Bronchial epithelial cell (primary cell): ENCODE measurements at places on chromosomes 2 and 18. TPM values are rescaled to one million over a fixed set of nuclear protein-coding genes. Genes with fewer than 3 reads are reported as not detected.

- no peak for DNase-seq
These were observed 35.3 kb downstream of the EIPR1 start for GRCh38 chr2:3342324-3342723.

- peak; percentile 98 for DNase-seq
These were observed 246 bp upstream of the KLF7 start for GRCh38 chr2:207166039-207166348.

GRCh38 chr18:31057051-31057450 is 14.5 kb upstream of the DSC3 start:
- peak; percentile 40 for DNase-seq

DNA sequence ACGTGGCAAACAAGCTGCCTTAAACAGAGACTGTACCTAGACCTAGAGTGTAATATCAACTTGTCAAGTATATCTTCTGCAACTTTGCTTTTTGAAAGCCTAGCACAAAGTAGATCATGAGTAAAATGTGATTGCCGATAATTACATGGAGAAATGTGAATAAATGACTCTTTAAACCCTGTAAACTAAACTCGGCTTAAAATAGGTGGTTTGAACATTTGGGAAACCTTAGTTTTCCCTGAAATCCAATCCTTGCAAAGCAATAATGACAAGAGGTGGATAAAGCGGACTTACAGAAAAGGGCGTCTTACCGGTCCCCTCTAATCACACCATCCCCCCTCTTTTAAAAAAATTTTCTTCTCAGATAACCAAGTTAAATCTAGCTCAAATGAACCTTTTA is 549 bp upstream of the PSMD14 start:
- peak; percentile 4 for DNase-seq

GRCh38 chr2:178530625-178531142 is 50.4 kb downstream of the PLEKHA3 start:
- DNase-seq: peak; percentile 12

DNA sequence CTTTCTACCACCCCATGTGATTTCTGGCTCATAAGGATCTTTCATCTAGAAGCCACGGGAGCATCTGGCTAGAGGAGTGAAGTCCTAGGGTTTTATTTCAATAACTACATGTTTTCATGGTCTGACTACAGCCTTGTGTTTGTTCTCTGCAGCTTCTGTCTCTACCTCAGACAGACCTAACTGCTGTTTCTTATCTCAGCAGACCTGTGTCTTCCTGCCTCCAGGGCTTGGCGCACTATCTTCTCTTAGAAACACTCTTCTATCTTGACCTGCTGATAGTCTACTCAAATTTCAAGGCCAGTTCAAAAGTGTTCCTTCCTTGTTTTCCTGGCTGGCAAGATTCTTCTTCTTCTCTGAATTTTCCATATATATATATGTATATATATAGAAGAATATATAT is 11.0 kb upstream of the TRIB2 start:
- no peak for DNase-seq

- DNase-seq: no peak
These were observed 43.1 kb upstream of the GBX2 start for GRCh38 chr2:236211296-236211695.

ASB18 gene
- total RNA-seq: 0.38 TPM in 1 of 2 replicates, not detected in the other

DNA sequence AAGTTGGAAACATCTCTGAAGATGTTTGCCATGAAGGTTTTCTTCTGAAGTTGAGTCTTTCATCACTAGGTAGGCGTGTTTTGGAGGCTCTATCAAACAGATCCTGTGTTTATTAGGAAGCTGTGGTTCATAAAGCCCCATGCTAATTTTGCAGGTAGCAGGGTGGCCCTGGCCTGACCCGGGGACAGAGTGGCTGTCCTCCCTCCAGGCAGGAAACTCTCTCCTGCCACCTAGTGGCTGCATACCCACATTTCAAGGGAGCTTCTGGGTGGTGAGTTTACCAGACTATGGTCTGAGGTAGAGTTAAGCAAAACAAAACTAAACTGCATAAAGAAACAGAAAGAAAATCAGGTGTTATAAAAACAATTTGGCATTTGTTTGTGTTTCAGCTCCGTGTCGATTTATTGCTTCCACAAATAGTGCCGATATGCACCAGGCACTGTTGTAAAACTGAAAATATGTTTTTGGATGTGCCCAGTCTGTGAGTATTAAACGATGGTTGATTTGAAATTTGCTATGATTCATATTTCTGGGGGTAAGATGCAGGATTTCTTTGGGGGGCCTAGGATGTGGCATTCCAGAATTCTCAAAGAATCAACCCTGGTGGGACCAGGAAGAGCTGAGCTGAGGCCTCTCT is 26.0 kb upstream of the IL37 start:
- peak; percentile 49 for DNase-seq

MERTK gene
- total RNA-seq: 3.9 and 5.8 TPM in 2 replicates

SPATS2L gene
- total RNA-seq: 37.6 and 56.3 TPM in 2 replicates

- DNase-seq: no peak
These were observed 7.7 kb upstream of the RHBDD1 start for GRCh38 chr2:226828191-226828590.

GRCh38 chr2:144094408-144095151 is 425.3 kb downstream of the ZEB2 start:
- DNase-seq: no peak

GRCh38 chr2:232245111-232245510 is 133.4 kb upstream of the ALPP start:
- DNase-seq: no peak

CFAP65 gene
- not detected in 2 replicates for total RNA-seq

LYPD6B gene
- total RNA-seq: 14.7 and 34.2 TPM in 2 replicates

DNA sequence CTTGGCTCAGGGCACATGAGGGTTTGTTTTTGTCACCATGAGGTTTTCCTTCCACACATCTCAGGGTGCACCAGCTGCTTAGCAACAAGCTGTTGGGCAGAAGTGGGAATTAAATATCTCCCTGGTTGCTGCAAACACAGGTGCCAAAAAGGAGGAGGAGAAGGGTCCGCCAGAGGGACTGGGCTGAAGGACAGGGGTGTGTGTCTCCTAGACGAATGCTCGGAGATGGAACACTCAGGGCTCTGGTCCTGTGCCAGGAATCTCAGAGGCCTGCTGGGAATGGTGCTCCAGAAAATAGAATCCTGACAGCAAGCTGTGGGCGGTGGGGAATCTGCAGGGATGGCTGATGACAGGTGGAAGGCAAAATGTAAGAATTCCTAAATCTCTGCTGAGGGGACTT is 94.5 kb downstream of the VSNL1 start:
- DNase-seq: no peak

- no peak for DNase-seq
These were observed at the start of gene ERFE for GRCh38 chr2:238158509-238159070. Gene ERFE (plus strand): TSS chr2:238158970. CDS start chr2:238159008, 38 bp downstream.
